ENCODE measurements at places on chromosomes 3 and 15.

DNA sequence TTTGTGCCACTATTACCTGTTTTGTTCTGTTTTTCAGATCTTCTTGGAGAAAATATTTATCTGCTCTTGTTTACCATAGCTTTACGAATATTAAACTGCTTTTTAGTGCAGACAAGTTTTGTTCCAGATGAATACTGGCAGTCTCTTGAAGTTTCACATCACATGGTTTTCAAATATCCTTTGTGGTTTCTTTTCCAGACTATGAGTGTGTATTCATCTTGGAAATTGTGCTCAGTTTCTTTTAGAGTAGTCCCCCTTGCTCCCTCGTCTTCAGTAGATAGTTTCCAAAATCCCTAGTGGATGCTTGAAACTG, 1.2 kb downstream of the PIGB start:
- no peak for DNase-seq

DNA sequence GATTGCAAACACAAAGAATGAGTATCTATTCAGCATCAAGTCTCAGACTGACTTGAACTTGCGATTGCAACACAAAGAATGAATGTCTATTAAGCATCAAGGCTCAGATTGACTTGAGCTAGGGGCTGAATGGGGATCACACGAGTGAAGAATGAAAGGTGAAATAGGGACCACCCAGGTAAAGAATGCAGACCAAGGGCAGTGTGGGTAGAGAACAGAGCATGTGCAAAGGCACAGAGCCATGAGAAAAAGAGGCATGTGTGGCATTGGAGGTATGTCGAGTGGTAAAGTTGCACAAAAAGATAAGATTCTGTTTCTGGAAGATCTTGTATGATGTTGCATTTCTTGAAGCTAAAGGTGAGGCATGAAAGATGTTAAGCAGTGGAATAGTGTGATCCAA, 119.4 kb upstream of the GPR149 start:
- DNase-seq = no peak

DNA sequence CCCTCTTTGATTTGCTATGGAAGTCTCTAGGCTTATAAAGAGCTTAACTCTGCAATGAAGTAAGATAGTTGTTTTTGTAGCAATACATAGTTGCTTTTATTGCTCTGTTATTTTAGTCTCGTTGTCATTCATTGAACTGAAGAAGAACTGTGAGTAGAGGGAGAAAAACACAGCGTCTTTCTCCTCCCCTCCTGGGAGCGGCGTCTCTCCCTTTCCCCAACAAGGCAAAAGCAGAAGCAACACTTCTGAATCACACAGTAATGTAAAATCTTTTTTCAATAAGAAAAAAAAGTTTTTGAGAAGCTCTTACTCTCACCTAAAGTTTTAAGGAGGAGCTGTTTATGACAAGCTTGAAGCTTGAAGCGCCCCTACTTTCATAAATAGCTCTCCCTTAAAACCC, 119.3 kb upstream of the SLC7A14 start:
- no peak for DNase-seq

- DNase-seq = no peak
Measured at GRCh38 chr15:39746176-39746575, 36.5 kb downstream of the FSIP1 start.

- DNase-seq = no peak
Measured at GRCh38 chr3:33883951-33884561, 85.6 kb downstream of the PDCD6IP start.

- no peak for DNase-seq
Measured at GRCh38 chr15:50083424-50084025, 35.5 kb downstream of the ATP8B4 start.

DNA sequence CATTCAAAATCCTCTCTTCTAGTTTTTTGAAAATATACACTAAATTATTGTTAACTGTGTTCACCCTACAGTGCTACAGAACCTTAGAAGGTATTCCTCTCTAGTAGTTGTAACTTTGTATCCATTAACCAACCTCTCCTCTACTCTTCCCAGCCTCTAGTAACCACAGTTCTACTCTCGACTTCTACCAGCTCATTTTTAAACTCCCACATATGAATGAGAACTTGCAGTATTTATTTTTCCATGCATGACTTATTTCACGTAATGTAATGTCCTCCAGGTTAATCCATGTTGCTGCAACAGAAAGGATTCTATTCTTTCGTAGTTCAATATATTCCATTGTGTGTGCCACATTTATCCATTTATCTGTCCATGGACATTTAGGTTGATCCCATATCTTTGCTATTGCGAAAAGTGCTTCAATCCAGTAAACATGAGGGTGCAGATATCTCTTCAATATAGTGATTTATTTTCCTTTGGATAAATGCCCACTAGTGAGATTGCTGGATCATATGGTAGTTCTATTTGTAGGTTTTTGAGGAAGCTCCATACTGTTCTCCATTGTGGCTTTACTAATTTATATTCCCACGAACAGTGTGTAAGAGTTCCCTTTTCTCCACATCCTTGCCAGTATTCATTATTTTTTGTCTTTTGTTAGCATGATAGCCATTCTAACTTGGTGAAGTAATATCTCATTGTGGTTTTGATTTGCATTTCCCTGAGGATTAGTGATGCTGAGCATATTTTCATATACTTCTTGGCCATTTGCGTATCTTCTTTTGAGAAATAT, 113.7 kb upstream of the SMAD3 start:
- DNase-seq = no peak

DNA sequence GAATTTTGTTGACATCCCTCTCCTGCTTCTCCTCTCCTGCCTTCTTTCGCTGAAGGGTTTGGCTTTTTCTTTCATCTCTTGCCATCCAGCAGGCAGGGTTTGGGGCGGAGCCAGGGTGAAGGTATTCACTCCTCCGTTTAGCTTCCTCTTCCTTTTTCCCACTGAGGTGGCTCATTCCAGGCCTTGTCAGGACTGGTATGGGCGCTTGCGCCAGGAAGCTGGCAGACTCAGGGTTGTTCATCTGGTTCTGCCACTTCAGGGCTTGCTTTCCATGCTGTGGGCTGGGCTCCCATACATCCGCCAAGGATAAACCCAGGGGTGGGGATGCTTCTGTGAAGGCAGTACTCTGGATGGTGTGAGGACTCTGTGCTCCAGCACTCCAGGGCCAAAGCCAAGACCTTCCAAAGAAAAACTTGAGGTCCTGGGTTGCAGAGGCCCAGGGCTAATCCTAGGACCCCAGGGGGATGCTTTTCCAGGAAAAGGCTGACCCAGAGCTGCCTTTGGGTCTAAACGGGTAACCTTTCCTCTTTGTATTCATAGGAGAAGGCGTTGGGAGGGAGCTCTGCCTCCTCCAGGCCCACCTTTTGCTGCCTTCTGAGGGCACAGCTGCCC, 7.7 kb upstream of the AMOTL2 start:
- no peak for DNase-seq

- DNase-seq = no peak
Measured at GRCh38 chr3:151630938-151631441, 102.7 kb upstream of the AADACL2 start.

- DNase-seq = no peak
Measured at GRCh38 chr3:58633157-58633865, 33.3 kb downstream of the FAM3D start.

DNA sequence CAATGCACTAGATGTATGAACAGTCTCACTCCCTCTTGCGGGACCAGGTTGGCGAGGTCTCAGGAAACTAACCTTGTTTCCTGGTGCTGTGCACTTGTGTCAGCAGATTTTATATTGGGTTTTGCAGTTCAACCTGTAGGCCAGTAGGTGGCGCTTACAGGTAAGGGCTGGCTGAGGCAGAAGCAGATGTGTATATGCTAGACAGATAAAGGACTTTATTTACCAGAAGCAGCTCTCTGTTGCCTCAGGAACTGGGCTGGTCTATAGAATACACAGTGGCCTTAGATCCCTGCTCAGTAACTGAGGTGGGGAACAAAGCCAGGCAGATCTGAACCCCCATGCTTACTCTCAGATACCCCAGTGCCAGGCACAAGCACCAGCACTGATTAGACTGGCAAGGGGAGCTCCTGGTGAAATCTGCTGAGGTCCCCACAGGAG, 296.8 kb downstream of the DOCK3 start:
- peak; percentile 32 for DNase-seq

- no peak for DNase-seq
Measured at GRCh38 chr3:160661660-160662059, 15.3 kb upstream of the ARL14 start.

DNA sequence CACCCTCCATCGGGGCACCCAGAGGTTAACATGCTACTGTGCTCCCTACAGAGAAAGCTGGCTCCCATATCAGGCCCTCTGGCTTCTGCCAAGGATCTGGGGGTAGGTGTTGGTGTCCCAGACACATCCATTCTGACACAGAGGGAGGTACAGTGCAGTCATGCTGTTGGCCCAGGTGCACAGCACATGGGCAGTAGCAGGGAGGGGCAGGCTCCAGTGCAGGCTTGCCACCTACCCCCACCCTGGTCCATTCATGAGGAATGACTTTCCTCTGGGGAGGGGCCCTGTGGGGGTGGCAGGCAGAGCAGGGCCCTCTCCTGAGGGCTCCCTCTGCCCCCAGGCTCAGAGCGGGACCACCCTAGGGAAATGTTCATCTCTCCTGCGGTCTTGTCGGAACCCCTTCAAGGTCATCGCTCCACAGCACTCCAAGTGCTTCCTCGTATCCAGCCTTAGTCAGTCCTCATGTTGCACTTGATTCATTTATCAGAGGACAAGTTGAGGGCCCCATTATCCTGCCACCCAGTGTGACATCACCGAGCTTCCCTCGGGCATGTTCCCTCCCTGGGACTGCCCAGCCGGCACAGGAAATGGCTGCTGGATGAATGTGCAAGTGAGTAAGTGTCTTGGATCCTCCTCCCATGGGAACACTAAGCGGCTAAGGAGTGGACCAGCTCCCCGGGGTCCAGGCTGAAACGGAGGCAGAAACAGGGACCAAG, 10.0 kb downstream of the DUSP7 start:
- no peak for DNase-seq

DNA sequence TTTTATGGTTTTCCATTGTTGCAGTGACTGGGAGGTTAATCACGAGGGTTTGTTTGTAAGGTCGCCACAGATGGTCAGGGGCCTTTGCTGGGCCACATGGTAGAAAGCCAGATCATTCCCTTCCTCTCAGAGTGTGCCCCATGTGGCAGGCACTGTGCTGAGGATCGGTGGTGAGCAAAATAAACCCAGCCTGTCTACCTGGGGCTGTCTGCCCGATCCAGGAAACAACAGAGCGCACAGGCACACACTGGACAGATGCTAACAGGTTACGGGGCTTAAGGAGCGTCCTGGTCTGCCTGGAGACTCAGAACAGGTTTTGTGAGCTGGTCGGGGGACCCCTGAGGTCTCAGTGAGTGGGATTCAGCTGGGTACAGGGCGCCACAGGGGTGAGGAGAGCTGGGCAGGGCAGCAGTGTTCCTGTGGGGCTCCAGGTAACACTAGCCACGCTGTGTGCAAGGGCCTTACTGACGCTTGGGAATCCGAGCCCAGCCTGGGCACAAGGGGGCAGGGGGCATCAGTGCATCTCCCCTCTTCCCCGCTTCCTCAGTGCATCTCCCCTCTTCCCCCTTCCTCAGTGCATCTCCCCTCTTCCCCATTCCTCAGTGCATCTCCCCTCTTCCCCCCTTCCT, 136.4 kb downstream of the DNAJB8 start:
- no peak for DNase-seq

- DNase-seq = no peak
Measured at GRCh38 chr3:99865321-99865720, 47.7 kb downstream of the CMSS1 start.

GRCh38 chr3:123590685-123591450, 6.0 kb upstream of the HACD2 start:
- DNase-seq = no peak

DNA sequence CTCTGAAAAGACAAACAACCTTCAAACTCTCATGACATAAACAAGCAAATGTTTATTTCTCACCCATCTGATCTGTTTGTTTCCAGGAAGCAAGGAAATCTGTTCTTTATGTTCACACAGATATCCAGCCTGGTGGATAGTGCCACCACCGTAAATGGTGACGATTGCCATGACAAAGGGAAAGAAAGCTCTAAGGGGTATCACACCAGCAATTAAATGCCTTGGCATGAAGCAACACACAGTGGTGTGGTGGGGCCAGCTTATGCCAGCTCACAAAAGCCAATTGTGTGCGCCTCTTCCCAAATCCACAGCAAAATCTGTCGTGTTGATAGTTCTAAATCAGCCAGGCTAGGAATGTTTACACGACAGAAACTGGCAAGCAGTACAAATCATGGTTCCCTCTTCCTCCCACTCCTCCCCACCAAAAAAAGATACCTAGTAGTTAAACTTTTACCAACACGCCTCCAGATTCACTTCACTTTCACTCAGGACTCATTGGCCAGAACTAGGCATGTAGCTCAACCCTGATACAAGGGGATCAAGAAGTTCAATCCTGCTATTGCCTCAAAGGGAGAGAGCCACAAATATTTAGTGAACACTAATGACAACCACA, 189.2 kb upstream of the SLCO3A1 start:
- DNase-seq = no peak

All from GM12891 (cell line).